ENCODE measurements at places on chromosomes 12 and 14. TPM values are rescaled to one million over a fixed set of nuclear protein-coding genes. Genes with fewer than 3 reads are reported as not detected.

DNA sequence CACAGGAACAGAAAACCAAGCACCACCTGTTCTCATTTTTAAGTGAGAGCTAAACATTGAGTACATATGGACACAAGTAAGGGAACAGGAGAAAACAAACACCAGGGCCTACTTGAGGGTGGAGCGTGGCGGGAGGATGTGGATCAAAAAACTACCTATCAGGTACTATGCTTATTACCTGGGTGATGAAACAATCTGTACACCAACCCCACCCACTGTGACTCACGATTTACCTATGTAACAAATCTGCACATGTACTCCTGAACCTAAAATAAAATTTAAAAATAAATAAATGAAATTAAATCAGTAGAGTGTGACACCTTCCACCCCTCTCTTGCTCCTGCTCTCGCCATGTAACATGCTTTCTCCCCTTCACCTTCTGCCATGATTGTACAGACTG, 615.5 kb downstream of the RPL10L start:
- DNase-seq, result no peak

GRCh38 chr12:92695056-92695455, 7.7 kb upstream of the PLEKHG7 start:
- DNase-seq, result no peak

Gene ITGB7
- total RNA-seq, result not detected

Gene OAS1
- total RNA-seq, result not detected

GRCh38 chr12:53219956-53220693, 11.9 kb downstream of the RARG start:
- peak; percentile 48 for DNase-seq

DNA sequence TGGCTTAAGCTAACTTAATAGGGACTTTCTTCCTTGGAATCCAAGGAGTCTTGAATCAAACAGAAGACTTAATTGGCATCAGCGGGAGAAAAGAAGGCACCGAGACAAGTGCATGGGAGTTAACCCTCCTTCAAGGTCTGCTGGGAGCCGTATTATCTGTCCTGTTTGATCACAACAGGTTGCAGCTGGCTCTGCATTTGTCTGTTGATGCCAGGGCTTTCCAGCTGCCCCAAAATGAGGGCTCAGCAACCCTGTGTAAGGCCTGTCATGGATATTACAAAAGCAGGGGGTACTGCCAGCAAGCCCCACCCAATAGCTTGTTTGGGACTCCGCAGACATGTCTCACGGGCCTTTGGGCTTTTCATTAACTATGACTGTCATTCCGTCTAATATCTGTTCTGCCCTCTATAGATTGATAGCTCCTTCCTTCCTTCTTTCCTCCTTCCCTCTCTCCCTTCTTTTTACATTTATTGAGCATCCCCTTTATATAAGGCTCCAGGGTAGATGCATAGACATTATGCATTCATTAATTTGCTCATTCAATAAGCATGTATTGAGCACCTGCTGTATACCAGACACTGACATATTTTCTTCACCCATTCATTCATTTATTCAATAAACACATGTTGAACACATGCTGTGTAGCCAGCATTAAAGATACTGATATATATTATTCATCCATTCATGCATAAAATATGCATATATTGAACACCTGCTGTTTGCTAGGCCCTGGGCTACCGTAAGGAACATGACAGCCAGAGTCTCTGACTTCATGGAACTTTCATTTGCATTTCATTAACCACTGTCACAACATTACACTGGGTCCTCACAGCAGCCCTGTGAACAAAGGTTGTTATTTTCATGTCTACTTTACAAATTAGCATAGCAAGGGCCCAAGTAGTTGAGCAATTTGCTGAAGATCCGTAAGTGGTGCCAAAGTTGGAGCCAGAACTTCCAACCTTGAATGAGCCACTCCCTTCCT, 56.2 kb downstream of the SVOP start:
- DNase-seq, result no peak

Gene PTCSC3
- not detected for total RNA-seq

GRCh38 chr12:123479442-123480180, 21.7 kb downstream of the SNRNP35 start:
- DNase-seq, result no peak

DNA sequence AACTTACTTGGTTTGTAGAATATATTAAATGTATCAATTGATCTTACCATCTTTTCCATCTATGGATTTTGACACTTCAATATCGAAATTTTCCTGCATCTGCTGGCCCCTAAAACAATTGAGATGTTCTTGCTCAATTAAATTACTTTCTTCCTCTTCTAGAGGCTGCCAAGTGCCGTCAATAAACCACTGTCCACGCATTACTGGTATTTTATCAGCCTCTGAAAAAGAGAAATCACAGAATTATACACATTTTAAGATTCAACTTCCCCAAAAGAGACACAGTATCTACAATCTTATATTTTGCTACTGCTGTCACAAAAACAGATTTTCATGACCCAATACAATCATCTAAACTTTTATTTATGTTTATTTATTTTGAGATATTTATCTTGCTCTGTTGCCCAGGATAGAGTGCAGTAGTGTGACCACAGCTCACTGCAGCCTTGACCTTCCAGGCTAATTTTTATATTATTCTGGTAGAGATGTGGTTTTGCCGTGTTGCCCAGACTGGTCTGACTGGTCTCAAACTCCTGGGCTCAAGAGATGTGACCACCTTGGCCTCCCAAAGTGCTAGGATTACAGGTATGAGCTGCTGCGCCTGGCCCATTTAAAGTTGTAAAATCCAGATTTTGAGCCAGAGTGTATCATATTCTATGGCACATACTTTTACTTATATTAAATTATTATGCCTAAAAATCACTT, 49.3 kb downstream of the DDHD1 start:
- no peak for DNase-seq

Gene PPM1H
- total RNA-seq, result 6.3 TPM

DNA sequence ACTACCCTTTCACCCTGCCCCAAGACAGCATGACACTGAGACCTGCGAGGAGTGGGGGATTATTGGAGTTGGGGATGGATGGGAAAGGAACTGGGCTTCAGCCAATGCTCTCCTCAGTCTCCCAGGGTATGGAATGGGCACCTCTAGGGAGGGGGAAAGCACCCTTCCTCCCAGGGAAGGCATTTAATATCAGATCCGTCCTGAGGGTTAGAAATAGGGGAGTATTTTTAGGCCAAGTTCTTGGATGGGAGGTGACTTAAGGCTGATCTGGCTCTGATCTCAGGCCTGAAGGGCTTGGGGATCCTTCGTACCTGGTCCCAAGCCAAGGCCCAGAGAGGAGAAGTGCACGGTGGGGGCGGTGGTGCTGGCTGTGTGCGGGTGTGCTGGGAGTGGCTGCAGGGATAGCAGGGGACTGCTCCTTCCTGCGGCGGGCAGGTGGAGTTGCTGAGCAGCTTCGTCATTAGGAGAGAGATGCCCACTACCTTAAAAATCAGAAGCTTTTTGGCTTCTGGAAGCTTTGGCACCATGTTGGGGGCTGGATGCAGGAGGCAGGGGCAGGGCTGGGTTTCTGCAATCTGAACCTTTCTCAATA, 7.0 kb upstream of the CEBPE start:
- DNase-seq, result no peak

DNA sequence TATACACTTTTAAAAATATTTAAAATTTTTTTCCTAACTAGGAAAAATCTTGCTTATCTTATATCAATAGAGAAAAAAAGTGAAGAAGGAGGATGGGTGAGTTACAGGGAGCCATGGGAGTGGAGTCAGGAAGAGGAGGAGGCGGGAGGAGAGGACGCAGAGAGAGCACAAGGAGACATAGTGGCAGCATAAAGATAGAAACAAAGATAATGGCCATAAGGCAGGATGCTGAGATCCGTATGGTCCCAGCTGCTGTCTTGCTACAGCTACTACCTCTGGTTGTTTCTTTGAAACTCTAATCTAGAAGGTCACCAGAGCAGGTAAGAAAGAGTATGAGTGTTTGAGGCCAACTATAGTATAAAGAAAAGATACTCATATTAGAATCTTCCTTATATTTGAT, 2.6 kb upstream of the SOX5 start:
- peak; percentile 52 for DNase-seq

Gene CLEC2B
- not detected for total RNA-seq

DNA sequence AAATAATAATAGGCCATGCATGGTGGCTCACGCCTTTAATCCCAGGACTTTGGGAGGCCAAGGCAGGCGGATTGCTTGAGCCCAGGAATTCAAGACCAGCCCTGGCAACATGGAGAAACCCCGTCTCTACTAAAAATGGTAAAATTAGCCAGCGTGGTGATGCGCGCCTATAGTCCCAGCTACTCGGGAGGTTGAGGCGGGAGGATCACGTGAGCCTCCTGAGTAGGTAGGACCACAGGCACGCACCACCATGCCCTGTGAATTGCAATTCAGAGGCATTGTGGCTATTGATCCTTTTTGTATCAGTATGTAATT, 2.3 kb downstream of the ARHGDIB start:
- DNase-seq, result no peak

DNA sequence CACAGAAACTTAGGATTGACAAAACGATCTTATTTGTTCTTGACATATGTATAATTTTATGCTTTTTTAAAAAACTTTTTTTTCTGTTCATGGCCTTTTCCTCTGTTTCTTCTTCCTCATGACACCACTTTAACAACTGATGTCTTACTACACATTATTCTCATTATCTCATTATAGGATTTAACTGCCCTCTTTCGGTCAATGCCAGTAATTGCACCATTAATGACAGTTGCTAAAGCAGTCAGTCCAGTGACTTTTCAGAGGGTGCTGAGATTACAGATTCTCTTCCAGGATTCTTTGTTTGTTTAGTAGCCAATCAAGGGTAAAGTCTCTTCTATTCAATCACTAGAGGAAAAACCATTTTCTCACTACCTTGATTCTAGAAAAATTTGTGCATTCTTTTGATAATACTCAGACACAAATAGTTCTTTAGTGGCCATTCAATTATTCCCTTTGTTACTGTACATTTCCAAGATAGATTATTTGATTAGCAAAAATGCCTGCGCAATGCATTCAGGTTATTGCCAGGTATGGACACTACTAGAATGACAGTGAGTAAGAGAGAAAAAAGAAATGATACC, 50.1 kb downstream of the KLRG1 start:
- DNase-seq, result no peak

GRCh38 chr12:6092784-6093722, 31.4 kb downstream of the VWF start:
- no peak for DNase-seq

DNA sequence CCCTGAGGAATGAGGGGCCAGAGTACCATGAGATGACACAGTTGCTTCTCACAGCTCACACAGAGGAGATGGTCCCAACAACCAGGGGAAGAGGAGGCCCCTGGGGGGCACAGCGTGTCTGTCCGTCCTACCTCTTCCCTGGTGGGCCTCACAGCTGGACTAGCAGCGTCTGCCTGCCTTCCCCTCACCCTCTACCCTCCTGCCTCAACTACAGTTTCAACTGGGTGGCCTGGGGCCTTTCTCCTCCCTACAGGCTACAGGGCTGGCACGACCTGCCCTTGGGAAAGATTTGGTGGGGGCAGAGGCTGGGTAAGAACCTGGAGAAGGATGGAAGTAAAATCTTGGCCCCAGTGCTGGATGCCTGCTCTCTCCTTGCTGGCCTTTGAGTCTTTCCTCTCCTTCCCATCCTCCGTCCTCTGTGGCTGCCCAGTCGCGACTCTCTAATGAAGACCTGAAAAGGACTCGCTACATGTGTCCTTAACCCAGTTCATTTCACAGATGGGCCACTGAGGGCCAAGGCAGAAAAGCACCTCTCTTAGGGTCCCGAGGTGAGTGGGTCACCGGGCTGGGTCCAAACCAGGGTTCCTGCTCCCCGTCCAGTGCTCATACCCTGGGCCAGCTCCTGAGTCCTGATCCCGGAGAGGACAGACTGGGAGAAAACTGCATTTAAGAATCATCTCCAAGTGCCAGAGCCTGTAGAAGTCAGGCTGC, 232.5 kb downstream of the BCL11B start:
- no peak for DNase-seq

- DNase-seq, result no peak
Observed at GRCh38 chr12:124720681-124721500, 142.8 kb downstream of the SCARB1 start.

Gene AP1G2
- 105 TPM for total RNA-seq

Gene ASCL1
- not detected for total RNA-seq

- no peak for DNase-seq
Observed at GRCh38 chr14:66717561-66718140, 209.7 kb downstream of the GPHN start.

Gene NELL2
- total RNA-seq, result 140 TPM

- no peak for DNase-seq
Observed at GRCh38 chr12:88993651-88994050, 358.6 kb downstream of the DUSP6 start.

Gene EMP1
- total RNA-seq, result not detected

- no peak for DNase-seq
Observed at GRCh38 chr14:53002576-53002975, 51.7 kb upstream of the FERMT2 start.

- no peak for DNase-seq
Observed at GRCh38 chr14:22555384-22556011, 33.5 kb downstream of the DAD1 start.

Gene CCDC197
- not detected for total RNA-seq

DNA sequence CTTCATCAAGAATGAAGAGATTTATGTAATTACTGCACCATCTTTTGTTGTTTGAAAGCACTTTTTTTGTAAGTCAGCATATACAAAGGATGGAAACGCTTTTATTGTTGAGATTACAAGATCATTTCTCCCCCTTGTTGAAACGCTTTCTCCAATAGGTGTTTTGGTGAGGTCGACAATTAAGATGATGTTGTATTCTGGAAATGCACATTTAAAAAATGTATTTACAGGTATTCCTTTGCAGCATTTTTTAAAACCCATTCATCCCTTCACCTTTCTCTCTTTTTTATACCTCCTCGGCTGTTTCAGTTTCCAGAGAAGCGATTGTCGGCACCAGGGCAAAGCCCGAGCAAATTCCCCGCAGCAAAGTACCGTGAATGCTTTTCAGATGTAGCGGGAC, 499.9 kb downstream of the VRK1 start:
- no peak for DNase-seq

GRCh38 chr12:105279460-105280056, 43.6 kb upstream of the APPL2 start:
- DNase-seq, result peak; percentile 15

Gene VASH1
- 149 TPM for total RNA-seq

Gene FSCB
- not detected for total RNA-seq

GRCh38 chr14:40368314-40368713, 936.1 kb upstream of the FBXO33 start:
- DNase-seq, result no peak

- no peak for DNase-seq
Observed at GRCh38 chr14:96320605-96321004, 42.5 kb downstream of the ATG2B start.

Data from glutamatergic neuron (in vitro differentiated cells).